ENCODE measurements at places on chromosomes 5 and 9.

DNA sequence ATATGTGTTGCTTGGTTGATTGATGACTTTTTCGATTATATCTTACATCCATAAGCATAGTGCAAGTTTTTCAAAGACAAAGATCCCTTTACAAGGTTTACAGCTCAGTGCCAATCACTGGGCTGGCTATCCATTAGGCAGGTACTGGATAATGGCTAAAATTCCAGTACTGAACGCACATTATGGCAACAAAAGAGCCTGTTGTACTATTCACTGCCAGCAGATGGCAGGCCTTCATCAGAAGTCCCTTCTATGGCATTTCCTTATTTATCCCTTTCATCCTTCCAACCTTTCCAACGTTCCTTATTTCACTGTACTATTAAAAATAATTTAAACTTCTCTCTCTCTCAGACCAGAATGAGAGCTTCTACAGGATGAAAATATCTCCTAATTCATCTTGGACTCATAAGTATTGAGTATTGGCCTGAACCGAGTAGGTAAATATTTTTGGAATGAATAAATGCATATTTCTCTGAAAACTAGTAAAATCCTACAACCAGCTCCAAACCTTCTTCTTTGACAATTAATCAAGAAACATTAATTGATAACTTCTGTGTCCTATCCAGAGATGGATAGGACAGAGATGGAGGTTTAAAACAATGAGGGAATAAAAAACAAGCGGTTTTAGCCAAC lies 6.7 kb upstream of the WNT8A start:
- peak; percentile 5 for DNase-seq

DNA sequence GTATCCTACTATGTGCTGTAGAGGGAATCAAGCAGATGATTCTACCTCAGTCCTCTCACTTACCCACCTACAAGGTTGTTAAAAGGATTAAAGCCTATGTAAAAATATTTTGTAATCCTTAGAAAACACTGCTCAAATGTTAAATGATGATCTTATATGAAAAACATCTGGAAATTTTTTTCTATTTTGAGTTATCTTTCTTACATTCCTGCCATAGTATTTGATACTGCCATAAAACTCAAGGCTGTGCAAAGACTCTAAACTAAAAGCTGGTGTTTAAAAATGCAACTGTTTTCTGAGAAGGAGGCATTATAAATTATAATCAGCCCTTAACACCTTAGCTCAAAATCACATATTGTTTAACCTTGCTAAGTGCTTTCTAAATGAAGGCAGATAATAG lies 474.2 kb downstream of the PRELID2 start:
- no peak for DNase-seq

GRCh38 chr5:41093803-41094202 lies 22.7 kb upstream of the MROH2B start:
- DNase-seq: no peak

GRCh38 chr5:128271859-128272464 lies 188.4 kb downstream of the SLC12A2 start:
- DNase-seq: no peak

- DNase-seq: no peak
These were observed 259.5 kb downstream of the BNC2 start for GRCh38 chr9:16611001-16611400.
